ENCODE measurements at places on chromosomes 12 and 14.

- no peak for DNase-seq
These were observed 185.3 kb upstream of the BCL2L14 start for GRCh38 chr12:11885261-11886038.

DNA sequence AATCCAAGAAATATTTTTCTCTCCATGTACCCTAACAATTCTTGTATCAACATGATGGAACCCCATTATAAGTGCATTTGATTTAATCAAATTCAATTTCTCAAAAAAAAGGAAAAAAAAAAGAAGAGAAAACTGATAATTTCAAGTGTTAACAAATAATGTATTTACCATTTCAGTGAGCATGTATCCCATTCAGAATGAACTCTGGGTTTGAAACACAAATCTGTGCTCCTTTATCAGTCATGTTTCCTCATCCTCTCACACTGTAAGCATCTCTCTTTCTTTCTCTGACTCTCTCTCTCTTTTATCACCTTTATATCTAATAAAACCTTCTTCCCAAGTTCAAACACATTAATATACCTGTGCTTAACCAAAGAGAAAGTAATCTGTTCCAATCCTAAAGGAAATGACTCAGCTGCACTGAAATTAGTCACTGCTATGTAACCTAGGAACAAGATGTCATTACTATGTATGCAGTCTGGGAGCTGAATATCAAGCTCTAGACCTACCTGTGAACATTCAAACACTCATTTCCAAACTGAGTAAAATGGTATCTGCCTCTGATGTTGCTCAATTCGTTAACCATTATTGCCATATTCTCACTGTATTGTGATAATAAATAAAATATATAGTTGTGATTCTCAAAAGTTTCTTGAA lies 135.0 kb upstream of the LRIG3 start:
- DNase-seq, result no peak

- peak; percentile 44 for DNase-seq
These were observed 20.1 kb downstream of the FOXN4 start for GRCh38 chr12:109289004-109289403.

- DNase-seq, result no peak
These were observed 183.8 kb upstream of the HIF1A start for GRCh38 chr14:61511558-61511948.

- no peak for DNase-seq
These were observed 32.9 kb downstream of the MAP1LC3B2 start for GRCh38 chr12:116591855-116592637.

DNA sequence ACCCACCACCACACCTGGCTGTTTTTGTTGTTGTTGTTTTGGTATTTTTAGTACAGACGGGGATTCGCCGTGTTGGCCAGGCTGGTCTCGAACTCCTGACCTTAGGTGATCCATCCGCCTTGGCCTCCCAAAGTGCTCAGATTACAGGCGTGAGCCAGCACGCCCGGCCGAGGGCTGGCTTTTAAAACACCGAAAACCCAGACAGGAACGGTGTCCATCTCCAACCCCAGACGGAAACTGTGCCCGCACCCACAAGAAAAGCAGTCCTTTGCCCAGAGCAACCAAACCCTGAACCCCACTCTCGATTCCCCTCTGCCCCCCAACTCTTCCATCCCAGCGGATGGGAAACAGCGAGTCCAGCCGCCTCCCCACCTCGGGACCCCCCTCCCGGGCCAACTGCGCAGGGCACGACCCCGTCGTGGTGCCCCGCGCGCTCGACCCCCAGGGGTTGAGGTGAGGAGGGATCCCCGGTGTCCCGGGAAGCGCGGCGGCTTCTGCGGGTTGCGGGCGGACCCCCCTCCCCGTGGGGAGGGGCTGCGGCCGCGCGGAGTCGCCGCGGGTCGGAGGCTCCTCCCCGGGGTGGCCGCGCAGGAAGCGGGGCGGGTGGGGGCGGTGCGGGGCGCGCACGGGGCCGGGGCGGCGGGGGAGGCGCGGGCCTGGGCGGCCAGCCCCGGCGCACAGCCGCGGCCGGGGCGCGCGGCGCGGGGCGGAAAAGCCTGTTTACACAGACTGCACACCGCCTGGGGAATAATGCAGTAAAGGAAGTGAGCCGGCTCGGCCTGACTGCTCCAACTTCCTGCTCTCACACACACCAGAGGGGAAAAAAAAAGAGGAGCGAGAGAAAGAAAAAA lies at the start of gene ELK3:
TSS of gene ELK3 (plus strand) at position 651 of the 851 bp plus-strand sequence.
- DNase-seq, result peak; percentile 70

DNA sequence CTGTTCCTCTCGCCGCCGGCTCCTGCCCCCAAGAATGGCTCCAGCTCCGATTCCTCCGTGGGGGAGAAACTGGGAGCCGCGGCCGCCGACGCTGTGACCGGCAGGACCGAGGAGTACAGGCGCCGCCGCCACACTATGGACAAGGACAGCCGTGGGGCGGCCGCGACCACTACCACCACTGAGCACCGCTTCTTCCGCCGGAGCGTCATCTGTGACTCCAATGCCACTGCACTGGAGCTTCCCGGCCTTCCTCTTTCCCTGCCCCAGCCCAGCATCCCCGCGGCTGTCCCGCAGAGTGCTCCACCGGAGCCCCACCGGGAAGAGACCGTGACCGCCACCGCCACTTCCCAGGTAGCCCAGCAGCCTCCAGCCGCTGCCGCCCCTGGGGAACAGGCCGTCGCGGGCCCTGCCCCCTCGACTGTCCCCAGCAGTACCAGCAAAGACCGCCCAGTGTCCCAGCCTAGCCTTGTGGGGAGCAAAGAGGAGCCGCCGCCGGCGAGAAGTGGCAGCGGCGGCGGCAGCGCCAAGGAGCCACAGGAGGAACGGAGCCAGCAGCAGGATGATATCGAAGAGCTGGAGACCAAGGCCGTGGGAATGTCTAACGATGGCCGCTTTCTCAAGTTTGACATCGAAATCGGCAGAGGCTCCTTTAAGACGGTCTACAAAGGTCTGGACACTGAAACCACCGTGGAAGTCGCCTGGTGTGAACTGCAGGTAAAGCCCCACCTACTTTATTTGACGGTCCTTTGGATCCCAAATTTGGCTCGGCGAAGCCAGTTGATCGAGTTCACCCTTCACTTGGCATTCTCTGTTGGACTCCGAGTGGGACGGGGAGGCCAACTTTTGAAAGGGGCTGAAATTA lies 1.5 kb downstream of the WNK1 start:
- peak; percentile 67 for DNase-seq

GRCh38 chr12:99386907-99387306 lies 260.6 kb upstream of the GARIN6 start:
- peak; percentile 35 for DNase-seq

- DNase-seq, result peak; percentile 100
These were observed 4.1 kb downstream of the TSHR start for GRCh38 chr14:80959496-80959895.

GRCh38 chr14:26389646-26390508 lies 208.0 kb downstream of the NOVA1 start:
- DNase-seq, result no peak

GRCh38 chr14:84085493-84085892 lies 1444.5 kb upstream of the FLRT2 start:
- no peak for DNase-seq

Measured in NCI-H2171 treated with DMSO at 0.1 percent for 48 hours (cell line).